Fibroblast of the aortic adventitia (primary cell): ENCODE measurements at places on chromosomes 16 and 17. TPM values are rescaled to one million over a fixed set of nuclear protein-coding genes. Genes with fewer than 3 reads are reported as not detected.

The RDM1 gene
- total RNA-seq, result 0.45 TPM in 1 of 2 replicates, not detected in the other

The MAP2K6 gene
- total RNA-seq, result 2.0 and 3.4 TPM in 2 replicates

The PRAC1 gene
- total RNA-seq, result not detected in 2 replicates

The HSBP1 gene
- 19.0 and 77.8 TPM in 2 replicates for total RNA-seq

The KRTAP2-2 gene
- total RNA-seq, result not detected in 2 replicates

The ERCC4 gene
- 16.4 and 43.0 TPM in 2 replicates for total RNA-seq

The OVCA2 gene
- total RNA-seq, result 38.8 and 39.9 TPM in 2 replicates

The FN3K gene
- total RNA-seq, result 0.74 and 2.8 TPM in 2 replicates
